ENCODE measurements at places on chromosomes 1 and 21. TPM values are rescaled to one million over a fixed set of nuclear protein-coding genes. Genes with fewer than 3 reads are reported as not detected.

ARHGEF16 gene
- not detected for polyA plus RNA-seq

TRAF5 gene
- 2.7 TPM for polyA plus RNA-seq

AKR7A3 gene
- not detected for polyA plus RNA-seq

- H3K36me3 ChIP-seq = no peaks in the 10 kb centered on the region
- H3K4me3 ChIP-seq = no peak overlapping the region
- no peaks in the 10 kb centered on the region for H3K27me3 ChIP-seq
- DNase-seq = no peak
- no peaks in the 10 kb centered on the region for H3K4me1 ChIP-seq
Observed at GRCh38 chr1:228343191-228343661, 63.4 kb downstream of the TRIM11 start.

All from CD14-positive monocyte (primary cell).